H9 (cell line): ENCODE measurements at places on chromosomes 5 and 9.

GRCh38 chr9:1337169-1337568, 287.0 kb downstream of the DMRT2 start:
- DNase-seq: no peak

GRCh38 chr9:85521371-85522197, 220.2 kb downstream of the AGTPBP1 start:
- DNase-seq: no peak

DNA sequence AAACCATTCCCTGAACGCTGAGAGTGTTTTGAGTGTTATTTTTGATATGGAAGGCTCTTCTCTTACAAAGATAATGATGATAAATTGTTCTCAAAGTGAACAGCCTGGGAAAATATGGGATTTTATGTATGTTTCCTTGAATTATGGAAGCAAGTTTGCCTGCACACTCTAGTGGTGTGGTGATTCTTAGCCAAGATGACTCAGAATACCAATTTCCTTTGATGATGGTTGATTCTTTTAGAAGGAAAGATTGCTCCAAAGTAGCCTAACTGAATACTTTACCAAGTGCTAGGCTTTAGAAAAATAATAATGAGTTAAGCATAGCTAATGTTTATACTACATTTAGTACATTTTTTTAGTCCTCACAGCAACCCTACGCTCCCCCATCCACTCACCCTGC, 243.4 kb downstream of the EBF1 start:
- no peak for DNase-seq

DNA sequence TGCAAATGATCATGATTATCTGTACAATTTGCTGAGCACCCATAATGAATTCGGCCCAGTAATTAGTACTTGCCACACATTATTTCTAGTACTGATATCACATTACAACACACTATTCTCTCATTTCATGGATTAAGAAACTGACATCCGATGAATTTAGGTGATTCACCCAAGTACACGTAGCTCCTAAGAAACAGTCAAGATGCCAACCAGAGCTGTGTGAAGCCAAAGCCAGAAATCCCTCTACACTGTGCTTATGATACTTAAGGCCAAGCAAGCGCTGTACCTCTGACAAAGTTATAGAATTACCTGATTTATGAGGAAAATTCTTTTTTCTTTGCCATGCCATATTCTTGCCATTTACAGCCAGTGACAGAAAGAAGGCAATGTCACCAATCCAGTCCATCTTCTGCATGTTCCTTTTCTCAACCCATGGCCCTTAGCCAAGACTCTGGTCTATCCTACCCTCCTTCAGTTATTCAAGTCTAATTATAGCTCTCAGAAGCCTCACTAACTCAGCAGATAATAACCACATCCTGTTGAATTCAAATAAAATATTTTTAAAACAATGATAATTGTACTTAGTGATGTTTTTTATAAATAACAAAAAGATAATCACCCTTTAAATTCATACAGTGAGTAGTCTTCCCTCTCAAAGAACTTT, 74.3 kb upstream of the PTGER4 start:
- no peak for DNase-seq

- DNase-seq: no peak
Observed at GRCh38 chr5:39194466-39195136, 24.8 kb downstream of the FYB1 start.

DNA sequence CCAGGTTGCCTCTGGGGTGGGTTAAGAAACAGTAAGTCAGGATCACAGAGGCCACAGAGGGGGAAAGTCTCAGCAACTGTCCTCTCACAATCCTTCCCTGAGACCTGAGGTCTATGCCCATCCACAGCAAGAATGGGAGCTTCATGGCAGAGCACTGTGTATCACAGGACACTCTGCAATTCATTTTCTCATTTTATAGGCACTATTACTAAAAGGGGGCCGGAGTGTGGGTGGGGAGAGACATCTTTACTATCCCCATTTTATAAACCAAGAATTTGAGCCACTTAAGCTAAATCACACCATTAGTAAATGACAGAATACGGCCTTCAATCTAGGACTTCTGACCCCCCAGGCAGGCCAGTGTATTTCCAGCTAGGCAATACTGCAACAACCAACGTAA, 79.9 kb downstream of the LHFPL2 start:
- DNase-seq: no peak

DNA sequence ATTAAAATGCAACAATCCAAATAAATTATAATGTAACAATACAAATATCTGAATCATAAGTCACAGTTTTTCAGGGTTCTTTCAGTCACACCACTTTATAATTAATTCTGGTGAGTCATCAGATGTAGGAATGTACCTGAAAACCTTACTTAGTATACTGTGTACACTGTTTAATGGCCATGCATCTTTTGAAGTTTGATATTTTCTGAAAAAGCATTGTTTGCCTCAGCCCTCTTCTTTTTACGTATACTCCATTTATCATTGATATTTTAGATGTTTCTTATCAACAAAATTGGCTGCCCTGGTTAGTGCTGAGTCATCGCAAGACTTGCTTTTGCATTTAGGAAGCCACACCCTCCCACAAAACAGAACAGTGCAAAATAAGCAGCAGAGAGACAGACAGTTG, 218.6 kb downstream of the PJA2 start:
- no peak for DNase-seq

- no peak for DNase-seq
Observed at GRCh38 chr9:133740911-133741310, 2.8 kb upstream of the SARDH start.

GRCh38 chr5:76099756-76100155, 16.6 kb downstream of the SV2C start:
- no peak for DNase-seq

DNA sequence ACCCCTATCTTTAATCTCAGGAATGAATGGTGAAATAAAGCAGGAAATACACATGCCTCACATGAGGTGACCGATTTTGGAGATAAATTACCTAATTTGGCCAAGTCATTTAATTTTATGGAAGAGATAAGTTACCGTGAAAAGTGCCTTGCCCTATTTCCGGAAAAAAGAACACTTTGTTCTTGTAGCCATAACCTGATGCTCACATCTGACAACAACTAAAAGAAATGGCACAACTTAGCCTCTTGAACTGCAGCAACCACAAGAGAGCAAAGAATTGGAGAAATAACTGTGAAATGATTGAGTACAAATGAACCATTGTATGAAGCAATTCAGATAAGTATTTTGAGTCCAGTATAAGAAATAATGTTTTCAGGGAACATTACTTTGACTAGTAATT, 628.1 kb upstream of the TYRP1 start:
- DNase-seq: no peak

- DNase-seq: no peak
Observed at GRCh38 chr9:134223091-134223490, 58.7 kb upstream of the RNU6ATAC start.

DNA sequence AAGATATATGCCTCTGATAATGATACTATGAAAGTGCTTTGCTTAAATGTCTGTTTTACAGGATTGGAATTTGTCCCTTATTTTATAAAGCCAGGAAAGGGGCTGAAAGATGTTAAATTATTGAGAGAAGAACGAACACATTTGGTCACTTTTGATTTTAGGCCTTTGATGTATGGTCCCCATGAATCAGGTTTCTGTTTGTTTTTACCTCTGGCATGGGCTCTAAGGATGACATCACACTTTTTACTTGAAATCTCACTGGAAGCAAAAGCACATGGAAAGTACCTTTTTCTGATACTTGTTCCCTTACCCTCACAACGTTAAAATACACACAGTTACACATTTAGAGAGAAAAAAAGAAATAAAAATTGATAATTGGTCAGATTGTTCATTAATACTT, 6.9 kb downstream of the OTULIN start:
- DNase-seq: no peak

- DNase-seq: no peak
Observed at GRCh38 chr9:89342213-89342612, 23.9 kb downstream of the SECISBP2 start.

- DNase-seq: peak; percentile 79
Observed at GRCh38 chr5:71719063-71719964, at the start of gene CARTPT. CARTPT (plus strand) TSS chr5:71719275; CDS start chr5:71719294, 19 bp downstream.

DNA sequence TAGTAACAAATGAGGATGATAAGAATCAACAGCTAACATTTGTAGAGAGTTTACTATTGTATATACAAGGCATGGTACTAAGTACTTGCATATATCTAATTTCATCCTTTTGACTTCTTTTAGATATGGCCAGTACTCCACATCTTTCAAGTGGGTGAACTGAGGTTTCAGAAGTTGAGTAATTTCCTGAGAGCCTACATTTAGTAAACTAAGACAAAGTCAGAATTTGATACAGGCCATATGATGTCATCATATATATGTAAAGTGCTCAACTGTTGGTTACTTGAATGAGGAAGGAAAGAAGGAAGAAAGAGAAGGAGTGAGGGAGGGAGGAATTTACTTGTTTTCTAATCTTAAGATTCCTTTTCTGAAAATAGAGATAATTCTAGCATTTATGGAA, 52.8 kb downstream of the GRIA1 start:
- no peak for DNase-seq

DNA sequence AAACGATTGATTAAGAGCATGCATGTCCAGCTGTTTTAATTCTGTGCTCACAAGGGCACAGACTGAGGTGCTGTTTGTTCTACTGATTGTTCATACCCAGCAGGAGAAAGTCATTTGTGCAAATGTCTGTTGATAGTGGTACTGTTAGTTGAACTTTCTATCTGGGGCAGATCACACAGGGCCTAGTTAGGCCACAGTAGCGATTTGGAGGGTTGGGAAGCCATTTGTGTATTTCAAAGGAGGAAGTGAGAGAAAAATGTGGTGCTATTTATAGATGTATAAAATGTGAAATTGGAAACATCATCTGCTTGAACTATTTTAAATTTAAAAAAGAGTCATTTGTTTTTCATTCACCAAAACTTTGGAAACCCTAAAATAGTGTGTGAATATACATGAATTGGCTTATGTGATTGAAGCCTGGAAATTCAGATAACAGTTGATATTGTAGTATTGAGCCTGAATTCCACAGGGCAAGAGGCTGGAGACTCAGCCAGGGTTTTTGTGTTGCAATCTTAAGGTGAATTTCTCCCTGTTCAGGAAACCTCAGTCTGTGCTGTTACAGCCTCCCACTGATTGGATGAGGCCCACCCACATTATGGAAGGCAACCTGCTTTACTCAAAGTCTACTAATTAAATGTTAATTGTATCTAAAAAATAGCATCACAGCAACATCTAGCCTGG, 162.0 kb upstream of the CDKN2B start:
- no peak for DNase-seq

GRCh38 chr5:111635916-111636570, 121.0 kb downstream of the NREP start:
- no peak for DNase-seq

DNA sequence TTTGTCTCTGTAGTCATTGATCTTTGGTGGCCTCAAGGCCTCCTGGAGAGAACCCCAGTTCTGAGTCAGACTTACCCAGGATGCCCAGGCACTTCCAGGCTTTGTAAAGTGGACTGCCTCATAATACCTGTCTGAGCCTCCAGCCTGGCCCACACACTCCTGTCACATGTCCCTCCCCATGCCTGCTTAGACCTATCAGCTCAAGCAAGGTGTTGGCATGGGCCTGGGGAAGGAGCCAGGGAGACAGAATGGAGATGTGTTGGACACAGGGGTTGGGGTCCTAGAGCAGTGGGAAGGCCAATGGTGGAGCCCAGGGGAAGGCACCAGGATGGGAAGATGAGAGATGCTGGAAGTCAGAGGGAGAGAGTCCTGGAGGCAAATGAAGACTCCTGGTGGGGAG, 136.2 kb downstream of the CFAP90 start:
- DNase-seq: no peak

- no peak for DNase-seq
Observed at GRCh38 chr9:87606841-87607521, 109.3 kb downstream of the DAPK1 start.

- no peak for DNase-seq
Observed at GRCh38 chr9:123005964-123006363, 27.5 kb upstream of the GPR21 start.

DNA sequence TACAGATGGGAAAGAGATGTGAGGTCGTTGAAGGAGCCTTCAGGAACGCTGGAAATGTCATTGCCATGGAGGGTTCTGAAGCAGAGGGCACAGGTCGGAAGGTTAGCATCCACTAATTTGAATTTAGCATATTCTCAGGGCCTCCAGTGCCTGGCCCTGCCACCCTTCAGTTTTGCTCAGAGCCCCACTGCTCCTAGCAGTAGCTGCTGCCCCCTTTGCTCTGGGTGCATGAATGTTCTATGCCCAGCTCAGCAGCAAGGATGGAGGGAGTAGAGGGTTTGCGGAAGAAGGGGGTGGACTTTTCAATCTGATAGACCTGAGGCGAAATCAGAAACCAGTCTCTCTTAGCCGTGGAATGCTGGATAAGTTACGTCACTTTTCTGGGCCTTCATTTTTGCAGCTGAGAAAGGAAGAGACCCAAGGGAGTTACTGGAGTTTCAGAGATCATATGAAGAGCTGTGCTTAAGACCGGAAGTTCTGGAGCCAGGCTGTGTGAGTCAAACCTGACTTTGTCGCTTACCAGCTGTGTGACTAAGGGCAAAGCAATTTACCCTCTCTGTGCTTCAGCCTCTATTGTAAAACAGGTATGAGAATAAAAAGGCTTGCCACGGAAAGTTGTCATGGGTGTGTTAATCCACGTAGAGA, 133.2 kb upstream of the PANK3 start:
- no peak for DNase-seq

DNA sequence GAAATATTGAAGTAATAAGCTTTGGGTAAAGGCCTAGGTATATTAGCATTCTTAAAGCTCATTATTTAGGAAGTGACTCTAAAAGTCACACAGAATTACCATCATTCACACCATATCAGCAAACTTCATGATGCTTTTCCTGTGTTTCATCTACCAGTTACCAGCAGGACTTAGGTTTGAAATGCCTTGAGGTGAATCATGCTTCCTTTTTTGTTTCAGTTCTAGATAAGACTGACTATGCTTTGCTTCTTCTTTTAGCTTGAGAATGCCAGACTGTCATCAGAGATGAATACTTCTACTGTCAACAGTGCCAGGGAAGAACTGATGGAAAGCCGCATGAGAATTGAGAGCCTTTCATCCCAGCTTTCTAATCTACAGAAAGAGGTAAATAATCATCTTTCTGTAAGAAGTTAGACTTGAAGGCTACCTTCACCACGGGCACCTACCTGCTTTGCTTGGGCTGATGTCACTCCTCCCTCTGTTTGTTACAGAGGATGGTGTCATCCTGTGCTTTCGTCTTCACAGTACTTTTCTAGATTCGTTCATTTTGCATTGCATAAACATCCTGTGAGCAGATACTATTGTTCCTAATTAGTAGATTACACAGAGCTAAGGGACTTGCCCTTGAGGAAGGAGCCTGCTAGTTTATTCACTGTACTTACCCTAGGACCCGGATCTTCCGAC, 34.7 kb downstream of the LMNB1 start:
- no peak for DNase-seq

DNA sequence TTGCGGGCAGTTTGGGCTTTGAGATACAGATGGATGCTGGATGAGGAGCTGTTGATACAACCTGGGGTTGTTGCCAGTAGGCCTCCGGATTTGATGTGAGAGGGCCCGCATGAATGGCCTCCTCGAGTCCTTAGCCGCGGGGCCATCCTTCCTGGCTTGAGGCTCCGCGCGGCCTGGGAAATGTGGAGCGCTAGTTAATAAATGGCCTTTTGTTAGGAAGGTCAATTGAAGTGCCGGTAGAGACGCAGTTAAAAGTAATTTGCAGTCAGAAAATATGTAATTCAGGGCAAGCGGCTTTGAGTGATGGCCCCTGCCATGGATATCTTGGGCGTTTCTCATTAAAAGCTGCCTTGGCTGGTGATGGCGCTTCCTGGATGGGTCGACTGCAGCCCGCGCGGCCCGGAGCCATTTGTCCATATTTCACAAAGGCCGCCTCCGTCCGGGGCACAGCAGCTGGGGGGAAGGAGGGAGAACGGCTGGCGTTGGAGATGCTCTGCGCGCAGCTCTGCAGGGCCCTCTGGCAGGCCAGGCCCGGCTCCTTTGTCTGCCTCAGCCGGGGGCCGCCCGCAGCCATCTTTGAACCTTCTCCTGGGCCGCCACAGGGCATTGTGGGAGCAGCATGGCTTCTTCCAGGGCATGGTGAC, 11.2 kb downstream of the MVB12B start:
- no peak for DNase-seq
